CD4-positive, alpha-beta T cell treated with Interleukin-4 for 4 hours (primary cell): ENCODE measurements at places on chromosomes 5 and 9.

- DNase-seq, result no peak
Observed at GRCh38 chr5:122187426-122187825, 58.1 kb downstream of the ZNF474 start.

DNA sequence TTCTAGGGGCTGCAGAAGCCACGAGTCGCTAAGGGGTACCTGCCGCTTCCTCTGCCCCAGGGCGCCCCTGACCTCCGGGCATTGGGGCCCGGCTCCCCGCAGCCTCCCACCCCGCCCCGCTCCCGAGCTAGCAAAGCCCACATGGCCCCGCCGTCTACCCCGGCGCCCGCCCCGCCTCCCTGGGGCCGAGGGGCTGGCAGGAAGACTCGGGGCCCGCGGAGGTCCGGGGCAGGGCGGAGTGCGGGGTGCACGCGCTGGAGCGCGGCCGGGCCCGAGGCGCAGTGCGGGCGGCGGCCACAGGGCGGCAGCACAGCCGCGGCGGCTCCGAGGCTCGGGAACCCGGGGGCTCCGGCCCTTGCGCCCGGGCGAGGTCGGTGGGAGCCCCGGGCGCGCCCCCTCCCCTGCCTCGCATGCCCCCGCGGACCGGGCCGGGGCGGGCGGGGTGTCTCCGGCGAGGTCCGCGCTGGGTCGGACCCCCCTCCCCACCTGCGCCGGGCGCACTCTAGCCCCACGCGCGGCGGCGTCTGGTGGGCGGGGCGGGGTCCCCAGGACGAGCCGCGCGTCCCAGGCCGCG lies 6.7 kb downstream of the NRARP start:
- DNase-seq, result no peak

GRCh38 chr9:72627147-72627546 lies 105.7 kb downstream of the TMC1 start:
- DNase-seq, result no peak

DNA sequence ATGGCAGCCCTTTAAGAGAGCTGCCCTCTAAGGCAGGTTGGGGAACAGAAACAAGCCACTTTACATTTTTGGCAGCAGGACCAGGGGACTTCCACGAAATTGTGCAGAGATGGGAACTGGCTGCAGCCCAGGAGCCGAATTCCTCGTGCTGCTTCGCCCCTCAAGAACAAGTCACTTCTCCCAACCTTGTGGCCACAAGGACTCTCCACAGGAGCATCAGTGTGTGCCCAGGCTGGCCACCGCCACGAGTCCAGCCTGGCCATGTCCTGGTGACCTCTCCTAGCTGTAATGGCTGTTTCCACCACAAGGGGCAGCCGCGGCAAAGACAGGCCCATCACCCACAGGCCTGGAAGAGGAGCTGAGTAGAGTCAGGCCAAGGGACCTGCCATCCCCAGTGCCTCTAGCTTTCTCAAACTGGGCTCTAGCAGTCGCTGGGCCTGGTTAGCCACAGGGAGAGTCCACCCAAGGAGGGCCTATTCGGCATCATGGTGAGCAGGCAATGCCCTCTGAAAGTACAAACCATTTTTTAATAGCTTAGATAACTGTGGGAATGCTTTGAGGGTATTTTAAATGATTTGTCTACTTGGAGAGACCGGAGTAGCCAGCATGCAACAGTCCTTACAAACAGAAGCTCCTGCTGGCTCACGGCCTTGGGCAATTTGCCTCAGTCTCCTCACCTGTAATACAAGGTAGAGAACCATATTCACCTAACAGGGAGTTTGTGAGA lies 129.0 kb downstream of the COL23A1 start:
- peak; percentile 21 for DNase-seq

DNA sequence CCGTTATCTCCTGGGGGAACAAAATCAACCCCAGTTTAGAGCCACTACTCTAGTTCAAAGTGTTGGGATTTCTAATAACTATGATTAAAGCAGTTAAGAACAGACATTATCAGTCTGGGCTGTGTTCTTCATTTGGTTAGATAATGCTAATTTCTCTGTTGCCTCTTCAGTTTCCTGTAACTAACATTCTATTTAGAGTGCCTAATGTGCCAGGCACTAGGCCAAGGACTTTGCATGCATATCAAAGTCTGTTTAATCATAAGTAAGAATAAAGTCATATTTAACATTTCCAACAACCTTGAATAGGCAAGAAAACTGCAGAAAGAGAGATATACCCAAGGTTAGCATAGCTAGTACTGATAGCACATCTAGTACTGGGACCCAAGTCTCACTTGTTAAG lies 68.4 kb downstream of the TNPO1 start:
- DNase-seq, result no peak

DNA sequence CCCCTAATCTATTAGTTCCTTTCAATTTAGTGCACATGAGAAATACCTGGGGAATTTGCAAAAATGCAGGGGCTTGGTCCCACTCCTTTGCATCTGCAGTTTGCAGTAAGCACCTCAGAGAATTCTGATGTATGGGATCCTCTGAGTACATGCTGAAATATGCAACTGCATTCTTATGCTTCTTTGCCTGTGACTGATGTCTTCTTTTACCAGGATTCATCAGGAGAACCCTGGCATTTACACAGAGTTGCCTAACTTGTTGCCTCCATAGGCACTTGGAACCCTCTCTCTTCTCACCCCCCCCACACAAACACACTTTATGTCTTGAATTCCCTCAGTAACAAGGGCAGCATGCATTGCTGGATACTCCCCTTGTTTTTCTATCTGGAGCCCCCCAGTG lies 173.1 kb downstream of the KDM4C start:
- no peak for DNase-seq

- no peak for DNase-seq
Observed at GRCh38 chr5:107915176-107915812, 244.6 kb upstream of the EFNA5 start.

GRCh38 chr9:84403288-84403687 lies 62.7 kb upstream of the SLC28A3 start:
- no peak for DNase-seq

DNA sequence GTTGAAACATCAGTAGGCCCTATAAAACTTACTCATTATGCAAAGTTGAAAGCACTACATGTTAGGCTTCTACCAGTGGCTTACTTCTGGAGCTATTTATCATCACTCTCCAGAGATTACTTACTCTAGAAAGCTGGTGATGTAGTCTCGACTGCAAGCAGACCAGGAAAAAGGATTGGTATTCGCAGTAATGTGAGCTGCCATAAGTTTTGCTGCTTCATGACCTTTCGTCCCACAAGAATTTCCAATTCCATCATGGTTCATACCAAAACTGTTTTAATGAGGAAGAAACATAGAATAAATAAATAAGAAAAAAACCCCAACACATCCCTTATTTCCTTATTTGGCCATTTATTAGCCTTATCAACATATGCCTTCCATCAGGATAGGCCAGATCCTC lies 181.9 kb downstream of the ADAMTS6 start:
- no peak for DNase-seq

DNA sequence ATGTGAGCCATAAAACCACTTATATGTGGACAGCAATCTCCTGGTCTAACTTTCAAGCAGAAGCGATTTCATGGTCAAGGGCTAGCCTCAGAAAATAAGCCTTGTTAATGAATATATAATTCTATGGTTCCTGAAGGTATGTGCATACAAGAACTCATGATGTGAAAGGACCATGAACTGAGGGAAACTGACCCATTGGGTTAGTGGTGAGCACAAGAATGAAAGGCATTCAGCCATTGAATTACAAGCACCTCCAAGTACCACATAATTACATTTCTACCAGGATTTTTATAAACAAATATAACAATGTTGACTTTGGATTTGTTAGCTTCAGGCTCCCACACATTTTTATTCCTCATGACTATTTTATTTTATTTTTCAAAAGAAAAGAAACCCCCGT lies 459.0 kb downstream of the TLE4 start:
- DNase-seq, result no peak

DNA sequence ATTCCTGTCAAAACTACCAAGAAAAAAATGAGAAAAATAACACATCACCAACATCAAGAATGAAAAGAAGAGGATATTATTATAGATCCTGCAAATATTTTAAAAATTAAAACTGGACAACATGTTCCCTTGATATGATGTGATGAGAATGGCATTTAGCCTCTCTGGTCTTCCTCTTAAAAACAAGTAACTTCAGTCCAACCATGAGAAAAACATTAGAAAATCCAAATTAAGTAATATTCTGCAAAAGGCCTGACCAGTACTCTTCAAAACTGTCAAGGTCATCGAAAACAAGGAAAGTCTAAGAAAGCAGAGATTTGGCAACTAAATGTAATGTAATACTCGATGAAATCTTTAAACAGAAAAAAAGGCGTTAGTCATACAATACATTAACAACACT lies 167.1 kb upstream of the SNX2 start:
- DNase-seq, result no peak

DNA sequence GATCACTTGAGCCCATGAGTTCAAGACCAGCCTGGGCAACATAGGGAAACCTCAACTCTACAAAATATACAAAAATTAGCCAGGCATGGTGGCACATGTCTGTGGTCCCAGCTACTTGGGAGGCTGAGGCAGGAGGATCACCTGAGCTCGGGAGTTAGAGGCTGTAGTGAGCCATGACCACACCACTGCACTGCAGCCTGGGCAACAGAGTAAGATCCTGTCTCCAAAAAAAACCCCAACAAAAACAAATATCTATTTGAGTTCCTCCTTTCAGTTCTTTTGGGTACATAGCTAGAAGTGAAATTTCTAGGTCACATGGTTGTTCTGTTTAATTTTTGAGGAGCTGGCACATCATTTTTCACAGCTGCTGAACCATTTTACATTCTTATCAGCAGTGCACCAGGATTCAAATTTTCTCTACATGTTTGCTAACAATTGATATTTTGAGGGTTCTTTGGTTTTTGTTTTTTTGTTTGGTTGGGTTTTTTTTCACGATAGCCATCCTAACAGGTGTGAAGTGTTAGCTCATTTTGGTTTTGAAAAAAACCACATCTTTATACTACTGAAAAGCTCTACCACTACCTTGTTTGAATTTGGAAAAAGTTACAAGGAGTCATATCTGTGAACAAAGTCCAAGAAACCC lies 176.9 kb upstream of the SLC12A2 start:
- DNase-seq, result no peak
